ENCODE measurements at places on chromosomes 2 and 18.

- DNase-seq = no peak
Measured at GRCh38 chr2:71876542-71877451, 270.9 kb downstream of the CYP26B1 start.

DNA sequence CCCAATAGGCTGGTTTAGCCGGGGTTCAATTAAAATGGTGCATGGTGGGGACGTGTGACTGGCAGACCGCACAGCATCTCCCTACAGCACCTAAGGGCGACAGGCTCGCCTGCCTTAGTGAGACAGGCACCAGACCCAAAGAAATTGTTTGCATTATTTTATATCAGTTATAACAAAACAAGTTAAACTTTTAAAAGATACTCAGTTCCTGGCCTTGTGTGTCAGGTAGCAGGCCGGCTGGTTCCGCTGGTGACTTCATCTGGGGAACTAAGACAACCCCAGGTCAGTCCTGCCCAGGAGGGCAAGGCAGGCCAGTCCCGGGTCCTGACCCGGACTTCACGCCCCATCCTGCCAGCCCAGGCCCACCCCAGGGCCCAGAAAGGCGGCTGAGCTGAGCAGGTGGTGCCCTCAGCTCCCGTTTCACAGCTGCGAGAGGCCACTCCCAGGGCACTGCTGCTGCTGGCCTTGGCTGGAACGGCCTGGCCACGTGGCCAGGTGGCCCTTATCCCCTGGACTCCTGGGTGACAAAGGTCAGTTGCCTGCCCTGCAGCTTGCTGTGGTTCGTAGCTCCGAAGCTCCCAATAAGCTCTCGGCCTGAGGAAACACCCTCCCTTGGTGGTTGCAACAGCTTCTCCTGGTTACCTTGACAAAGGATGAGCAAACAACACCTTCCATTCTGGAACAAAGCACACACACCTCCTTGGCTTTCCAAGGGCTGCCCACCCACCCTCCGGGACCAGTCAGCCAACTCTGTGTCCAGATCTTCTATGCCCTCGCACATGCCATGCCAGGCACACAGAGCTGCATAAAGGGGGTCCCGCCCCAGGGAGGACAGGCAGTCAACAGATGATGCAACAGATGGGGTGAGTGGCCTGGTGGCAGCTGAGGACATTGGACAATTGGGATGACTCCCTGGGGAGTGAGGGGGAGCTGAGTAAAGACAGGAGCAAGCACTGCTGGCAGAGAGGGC lies 11.3 kb upstream of the AGXT start:
- no peak for DNase-seq

DNA sequence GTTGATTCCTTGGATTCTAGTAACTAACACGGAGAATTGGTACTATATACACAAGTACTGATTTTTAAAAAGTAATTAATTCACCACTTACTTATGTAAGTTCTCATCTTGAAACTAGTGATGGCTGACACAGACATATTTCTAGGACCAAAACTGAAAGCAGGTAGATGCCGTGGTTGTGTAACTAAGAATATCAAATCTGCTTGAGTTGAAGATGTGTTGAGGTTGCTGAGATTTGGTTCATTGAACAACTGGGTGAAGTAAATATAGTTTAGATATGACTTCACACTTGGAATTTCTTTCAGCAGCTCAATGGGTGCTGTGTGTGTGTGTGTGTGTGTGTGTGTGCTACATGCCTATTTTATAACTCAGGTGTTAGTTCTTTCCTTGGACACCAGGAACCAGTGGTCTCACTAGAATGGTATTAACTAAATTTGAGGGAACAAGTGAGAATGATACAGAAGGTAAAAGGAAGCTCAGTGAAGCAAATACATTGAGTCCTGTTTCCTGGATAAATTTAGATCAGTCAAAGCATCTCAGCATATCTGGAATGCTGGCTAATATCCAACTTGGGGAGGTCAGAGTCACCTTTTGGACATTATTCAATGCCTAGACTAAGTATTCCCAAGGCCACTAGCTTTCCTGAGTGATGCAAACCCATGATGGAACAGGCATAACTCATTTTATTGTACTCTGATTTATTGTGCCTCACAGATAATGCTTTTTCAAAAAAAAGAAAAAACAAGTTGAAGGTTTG lies 110.7 kb upstream of the ZEB2 start:
- DNase-seq = no peak

DNA sequence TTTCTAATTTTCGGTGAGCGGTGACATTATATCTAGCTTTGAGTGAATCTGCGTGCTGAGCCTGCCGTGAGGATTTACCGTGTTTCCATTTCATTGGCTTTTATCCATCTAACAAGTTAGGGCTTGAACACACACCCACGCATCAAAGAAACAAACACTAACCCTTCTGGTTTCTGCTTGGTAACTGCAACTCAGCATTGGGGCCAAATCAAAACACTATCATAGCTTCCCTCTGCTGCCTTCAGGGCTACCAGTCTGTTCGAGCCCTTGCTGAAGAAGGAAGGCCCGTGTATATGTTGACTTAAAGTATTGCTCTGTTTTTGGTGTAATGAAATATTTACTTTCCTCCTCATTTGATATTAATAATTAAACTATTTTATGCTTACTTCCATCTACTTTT lies 227.2 kb downstream of the PHLPP1 start:
- DNase-seq = no peak

DNA sequence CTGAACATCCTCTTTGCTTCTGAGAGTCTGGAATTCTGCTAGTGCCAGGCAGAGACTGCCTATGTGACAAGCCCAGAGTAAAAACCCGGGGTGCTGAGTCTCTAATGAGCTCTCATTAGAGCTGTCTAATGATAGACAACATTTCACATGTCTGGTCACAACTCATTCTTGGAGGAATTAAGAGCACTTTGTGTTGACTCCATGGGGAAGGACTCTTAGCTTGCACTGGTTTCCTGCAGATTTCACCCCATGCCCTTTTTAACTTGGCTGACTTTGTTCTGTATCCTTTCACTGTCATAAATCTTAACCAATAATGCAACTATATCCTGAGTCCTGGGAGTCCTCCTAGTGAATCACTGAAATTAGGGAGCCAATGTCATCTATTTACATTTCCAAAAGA lies 33.5 kb downstream of the FBXO15 start:
- DNase-seq = no peak

DNA sequence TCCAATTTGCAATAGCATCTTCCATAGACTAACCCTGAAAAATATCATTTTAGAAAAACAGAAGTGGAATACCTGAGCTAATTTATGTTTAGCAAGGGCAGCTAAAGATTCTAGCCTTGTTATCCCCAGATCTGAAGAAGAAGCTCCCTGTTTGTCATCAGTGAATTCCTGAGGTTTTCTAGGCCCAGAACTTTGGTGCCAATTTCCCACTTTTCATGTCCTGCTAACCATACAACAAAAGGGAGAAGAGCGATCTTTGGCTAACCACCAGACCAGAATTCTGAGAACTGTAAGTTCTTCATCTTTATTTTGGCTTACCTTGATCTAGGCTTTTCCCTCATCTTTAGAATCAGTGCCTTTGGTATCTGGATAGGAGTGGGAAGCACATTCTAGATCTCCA lies 51.3 kb upstream of the RASGRP3 start:
- no peak for DNase-seq

- no peak for DNase-seq
Measured at GRCh38 chr2:121746071-121746578, 9.3 kb upstream of the TSN start.

DNA sequence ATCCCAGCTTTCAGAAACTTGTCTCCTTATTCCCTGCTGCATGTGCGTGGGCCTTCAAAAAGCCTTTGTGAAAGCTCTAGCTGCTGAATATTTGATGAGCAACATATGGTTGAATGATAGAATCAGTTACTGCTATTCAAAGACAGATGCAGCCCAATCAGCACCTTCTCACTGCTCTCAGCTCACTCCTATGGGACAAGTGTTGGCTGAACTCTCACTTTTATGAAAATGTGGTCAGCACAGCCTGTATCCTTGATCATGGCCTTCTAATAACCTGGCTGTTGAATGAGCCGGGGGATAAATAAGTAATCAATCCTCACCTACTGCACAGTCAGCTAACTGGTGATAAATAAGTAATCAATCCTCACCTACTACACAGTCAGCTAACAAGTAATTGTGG lies 103.2 kb downstream of the PIEZO2 start:
- DNase-seq = no peak

DNA sequence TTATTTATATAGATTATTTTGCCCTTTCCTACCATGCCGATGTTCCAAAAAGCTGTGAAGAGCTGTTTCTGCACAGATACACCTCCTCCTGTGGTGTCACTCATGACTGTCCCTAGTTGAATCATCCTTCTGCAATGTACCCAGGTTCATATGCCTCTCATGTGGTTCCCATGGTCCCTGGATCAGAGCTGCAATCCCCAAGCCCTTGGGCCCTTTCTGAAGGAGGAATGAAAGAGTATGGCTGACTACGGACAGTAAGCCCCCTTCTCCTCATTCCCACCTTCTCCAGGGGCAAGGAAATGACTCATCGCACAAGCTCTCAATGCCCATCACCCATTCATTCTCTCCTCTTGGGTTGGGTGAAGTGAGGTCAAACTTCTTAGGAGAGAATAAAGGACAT lies 63.9 kb upstream of the ACVR1 start:
- DNase-seq = no peak

- DNase-seq = no peak
Measured at GRCh38 chr2:62461707-62462106, 44.3 kb downstream of the TMEM17 start.

GRCh38 chr2:229438430-229439159 lies 167.5 kb upstream of the PID1 start:
- no peak for DNase-seq

DNA sequence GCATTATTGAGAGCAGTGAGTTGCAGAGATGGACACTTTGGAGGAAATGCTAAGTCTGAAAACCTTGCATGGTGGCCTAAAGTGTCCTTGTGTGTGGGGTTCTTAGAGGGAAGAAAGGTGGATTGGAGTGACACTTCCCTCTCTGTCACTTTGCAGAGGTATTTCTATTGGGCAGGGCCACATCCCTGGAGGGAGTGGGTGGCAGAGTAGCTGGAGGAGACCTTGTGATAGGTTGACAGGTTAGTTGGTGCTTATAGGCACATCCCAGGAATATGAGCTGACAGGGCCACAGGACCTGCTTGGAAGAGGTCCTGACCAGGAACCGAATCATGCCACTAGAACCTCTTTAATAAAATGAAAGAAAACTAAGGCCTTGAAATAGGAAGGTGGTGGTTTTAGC lies 972 bp upstream of the IGFBP5 start:
- DNase-seq = no peak

GRCh38 chr2:100821255-100821910 lies 1.4 kb downstream of the NPAS2 start:
- no peak for DNase-seq
